ENCODE measurements at places on chromosomes 5 and 9.

- no peak for DNase-seq
Measured at GRCh38 chr5:74578356-74579044, 62.0 kb downstream of the ENC1 start.

- DNase-seq: no peak
Measured at GRCh38 chr5:22514231-22514630, 338.9 kb downstream of the CDH12 start.

GRCh38 chr9:128829477-128830251, at the start of gene SPOUT1:
TSS of gene SPOUT1 (minus strand) at chr9:128829794. CDS start at chr9:128829780, 14 bp downstream.
- DNase-seq: peak; percentile 93

GRCh38 chr9:125608489-125609224, 98.4 kb downstream of the MAPKAP1 start:
- no peak for DNase-seq

- DNase-seq: no peak
Measured at GRCh38 chr9:125601961-125602360, 105.0 kb downstream of the MAPKAP1 start.

DNA sequence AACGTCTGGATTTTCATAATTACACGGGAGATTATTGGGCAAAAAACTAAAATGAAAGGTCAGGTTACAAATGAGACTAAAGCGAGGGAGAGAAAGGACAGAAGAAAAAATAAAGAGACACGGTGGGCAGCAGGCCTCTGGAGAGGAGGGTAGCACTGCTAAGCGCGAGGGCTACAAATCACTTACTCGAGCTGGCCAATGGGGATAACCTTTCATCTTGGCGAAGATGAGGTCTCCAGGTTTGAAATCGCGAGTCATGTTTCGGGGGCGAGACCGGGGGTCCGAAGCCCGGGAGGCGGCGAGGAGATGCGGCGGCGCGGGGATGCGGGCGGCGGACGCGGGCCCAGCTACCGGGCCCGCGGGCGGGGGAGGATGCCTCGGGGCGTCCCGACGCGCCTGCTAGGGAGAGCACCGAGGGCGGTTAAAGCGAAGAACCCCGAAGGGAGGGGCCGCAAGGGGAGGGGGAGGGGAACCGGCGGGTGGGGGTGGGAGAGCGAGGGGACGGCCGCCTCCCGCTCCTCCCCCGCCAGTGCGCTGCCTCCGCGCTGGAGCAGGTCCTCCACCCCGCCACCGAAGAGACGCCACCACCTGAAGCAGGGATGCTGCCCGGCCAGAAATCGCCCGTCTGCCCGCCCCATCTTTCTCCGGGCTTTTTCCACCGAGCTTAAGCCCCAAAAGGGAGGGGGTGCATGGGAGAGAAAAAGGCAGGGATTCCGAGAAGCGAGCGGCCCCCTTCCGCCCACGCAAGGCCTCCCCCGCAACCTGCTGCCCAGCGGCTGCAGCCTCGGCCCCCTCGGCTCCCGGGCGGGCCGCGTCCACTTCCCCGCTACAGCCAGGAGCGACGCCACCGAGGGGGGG, 610 bp downstream of the PSIP1 start:
- DNase-seq: peak; percentile 71

GRCh38 chr9:27142299-27142930, 33.4 kb downstream of the TEK start:
- no peak for DNase-seq

GRCh38 chr9:94638335-94639060, 820 bp downstream of the FBP1 start:
- DNase-seq: no peak

GRCh38 chr5:153517241-153517611, 26.8 kb downstream of the GRIA1 start:
- no peak for DNase-seq

GRCh38 chr9:36970007-36970888, 63.8 kb downstream of the PAX5 start:
- DNase-seq: no peak

- DNase-seq: no peak
Measured at GRCh38 chr5:180093651-180094382, 22.3 kb upstream of the RNF130 start.

DNA sequence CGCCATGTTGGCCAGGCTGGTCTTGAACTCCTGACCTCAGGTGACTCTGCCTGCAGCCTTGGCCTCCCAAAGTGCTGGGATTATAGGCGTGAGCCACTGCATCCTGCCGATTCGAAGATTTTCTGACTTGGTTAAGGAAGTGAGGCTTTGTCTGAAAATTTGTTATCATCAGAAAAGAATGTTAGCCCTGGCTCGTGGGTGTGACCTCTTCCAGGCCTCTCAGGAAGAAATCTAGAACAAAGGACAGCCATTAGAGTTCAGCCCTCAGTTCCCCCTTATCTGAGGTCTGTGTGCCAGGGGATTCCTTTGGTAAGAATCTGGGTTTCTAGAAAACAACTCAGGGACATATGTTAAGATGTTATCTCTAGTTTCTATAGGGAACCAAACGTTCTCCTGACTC, 6.2 kb downstream of the OR2S2 start:
- no peak for DNase-seq
